Nephron progenitor cell (in vitro differentiated cells): ENCODE measurements at places on chromosomes 12 and 14.

DNA sequence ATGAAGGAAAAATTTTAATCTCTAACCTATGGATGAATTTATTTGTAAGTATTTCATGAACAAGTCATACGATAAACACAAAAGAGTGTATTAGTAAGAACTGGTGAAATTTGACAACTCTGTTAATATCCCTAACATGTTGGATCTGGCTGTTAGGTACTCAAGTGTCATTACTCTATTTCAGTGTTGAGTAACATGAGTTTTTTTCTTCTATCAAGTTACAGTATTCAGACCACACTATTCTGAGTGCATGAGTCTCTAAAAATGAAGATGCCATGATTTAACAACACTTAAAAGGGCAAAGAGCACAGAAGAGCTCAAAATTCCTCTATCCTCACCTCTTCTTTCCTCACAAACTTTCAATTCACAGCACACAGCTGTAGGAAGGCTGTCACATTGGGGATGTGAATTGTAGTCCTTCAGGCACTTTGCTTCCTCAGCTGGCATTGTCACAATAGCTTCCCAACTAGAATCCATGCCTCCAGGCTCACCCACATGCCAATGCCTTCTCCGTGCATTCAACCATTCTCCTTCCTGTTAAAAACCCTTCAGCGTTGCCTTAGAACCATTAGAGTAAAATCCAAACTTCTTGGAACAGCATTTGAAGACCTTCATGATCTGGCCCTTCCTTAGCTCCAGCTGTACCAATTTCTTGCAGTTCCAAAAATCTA, 73.7 kb upstream of the DBX2 start:
- no peak for DNase-seq
- H3K36me3 ChIP-seq = no peaks in the 10 kb centered on the region
- H3K27me3 ChIP-seq = peaks cover 3% of the 10 kb centered on the region
- H3K4me3 ChIP-seq = no peak overlapping the region

DNA sequence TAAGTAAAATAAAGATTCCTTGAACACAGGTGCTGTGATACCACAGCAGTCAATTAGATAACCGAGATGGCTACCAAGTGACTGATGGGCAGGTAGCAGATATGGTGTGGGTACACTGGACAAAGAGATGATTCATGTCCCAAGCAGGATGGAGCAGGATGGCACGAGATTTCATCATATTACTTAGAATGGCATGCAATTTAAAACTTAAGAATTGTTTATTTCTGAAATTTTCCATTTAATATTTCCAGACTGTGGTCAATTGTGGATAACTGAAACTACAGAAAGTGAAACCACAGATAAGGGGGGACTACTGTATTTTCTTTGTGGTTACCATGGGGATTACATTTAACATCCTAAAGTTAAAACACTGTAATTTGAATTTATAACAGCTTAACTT, 7.5 kb upstream of the ZFP36L1 start:
- H3K36me3 ChIP-seq = peaks cover 55% of the 10 kb centered on the region
- H3K4me3 ChIP-seq = no peak overlapping the region
- no peak for DNase-seq
- no peak overlapping the region for H3K27ac ChIP-seq

- no peaks in the 10 kb centered on the region for H3K4me1 ChIP-seq
These were observed 208.6 kb upstream of the TMTC1 start for GRCh38 chr12:29992366-29992765.

DNA sequence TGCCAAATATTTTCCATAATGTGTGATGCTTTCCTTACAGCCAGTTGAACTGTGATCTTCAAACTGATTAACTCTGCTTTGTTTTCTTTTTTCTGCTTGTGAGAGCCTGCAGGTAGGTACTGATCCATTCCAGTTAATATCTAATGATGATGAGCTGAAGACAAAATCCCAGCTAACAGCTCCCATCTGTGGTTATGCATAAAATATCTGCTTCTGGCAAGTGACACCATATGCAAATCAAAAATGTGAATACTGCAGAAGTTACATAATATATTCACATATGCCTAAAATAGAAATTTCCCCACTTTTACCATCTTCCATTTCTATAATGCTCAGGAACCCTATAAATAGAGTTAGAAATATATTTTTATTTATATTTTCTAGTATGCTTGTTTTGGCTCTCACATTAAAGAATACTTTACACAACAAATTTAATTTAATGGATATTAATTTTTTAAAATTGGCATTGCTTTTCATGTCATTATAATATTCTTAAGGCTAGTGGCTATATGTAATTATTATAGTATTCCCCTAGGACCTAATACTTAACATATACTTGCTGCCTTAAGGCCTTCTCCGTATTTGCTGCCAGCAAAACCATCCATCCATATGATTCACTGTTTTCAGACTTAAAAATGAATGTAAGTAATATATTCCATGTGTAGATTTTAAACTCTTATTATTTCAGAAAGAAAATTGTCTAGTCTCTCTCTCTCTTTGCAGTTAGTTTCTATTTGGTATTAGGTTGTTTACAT, 83.8 kb downstream of the CCER1 start:
- no peak overlapping the region for H3K27ac ChIP-seq
- H3K4me1 ChIP-seq = no peaks in the 10 kb centered on the region
- H3K4me3 ChIP-seq = no peak overlapping the region
- peaks cover 3% of the 10 kb centered on the region for H3K27me3 ChIP-seq
- no peaks in the 10 kb centered on the region for H3K36me3 ChIP-seq

DNA sequence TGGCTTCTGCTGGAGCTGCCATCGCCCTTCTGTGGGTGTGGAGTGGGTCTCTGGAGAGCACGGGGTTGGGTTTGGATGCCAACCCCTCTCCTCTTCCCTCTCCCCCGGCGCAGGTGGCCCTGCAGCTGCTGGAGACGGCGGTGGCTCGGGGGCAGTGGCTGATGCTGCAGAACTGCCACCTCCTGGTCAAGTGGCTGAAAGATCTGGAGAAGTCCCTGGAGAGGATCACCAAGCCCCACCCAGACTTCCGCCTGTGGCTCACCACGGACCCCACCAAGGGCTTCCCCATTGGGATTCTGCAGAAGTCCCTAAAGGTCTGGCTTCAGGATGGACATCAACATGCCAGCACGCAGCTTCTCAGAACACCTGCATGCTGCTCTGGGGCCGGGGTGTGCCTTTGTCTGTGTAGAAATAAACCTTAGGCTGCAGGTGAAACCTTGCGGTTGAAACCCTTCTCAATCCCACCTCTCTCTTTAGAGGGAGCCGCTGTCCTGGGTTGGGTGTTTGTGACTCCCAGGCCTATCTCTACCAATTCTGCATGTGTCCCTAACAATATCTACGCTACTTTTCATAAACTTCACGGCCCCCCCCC, 44.3 kb downstream of the CCDC92 start:
- no peak overlapping the region for H3K4me3 ChIP-seq
- peaks cover 22% of the 10 kb centered on the region for H3K27me3 ChIP-seq
- H3K4me1 ChIP-seq = peaks cover 10% of the 10 kb centered on the region
- no peak overlapping the region for H3K27ac ChIP-seq
- H3K36me3 ChIP-seq = peaks cover 16% of the 10 kb centered on the region

- H3K36me3 ChIP-seq = no peaks in the 10 kb centered on the region
- peaks cover 7% of the 10 kb centered on the region for H3K4me1 ChIP-seq
- H3K27ac ChIP-seq = no peak overlapping the region
- DNase-seq = no peak
- no peak overlapping the region for H3K4me3 ChIP-seq
- peaks cover 21% of the 10 kb centered on the region for H3K27me3 ChIP-seq
These were observed 397.4 kb upstream of the OR4E1 start for GRCh38 chr14:22071006-22071405.

GRCh38 chr14:77024171-77024691, 4.3 kb downstream of the IRF2BPL start:
- peak overlapping the region; percentile 84 for H3K4me3 ChIP-seq
- DNase-seq = peak; percentile 57
- peak overlapping the region; percentile 23 for H3K27ac ChIP-seq
- H3K27me3 ChIP-seq = peaks cover 12% of the 10 kb centered on the region
- peaks cover 49% of the 10 kb centered on the region for H3K4me1 ChIP-seq

- H3K27ac ChIP-seq = no peak overlapping the region
- peak; percentile 56 for DNase-seq
- H3K27me3 ChIP-seq = peaks cover 59% of the 10 kb centered on the region
These were observed 10.6 kb upstream of the DNAL1 start for GRCh38 chr14:73634011-73634833.

DNA sequence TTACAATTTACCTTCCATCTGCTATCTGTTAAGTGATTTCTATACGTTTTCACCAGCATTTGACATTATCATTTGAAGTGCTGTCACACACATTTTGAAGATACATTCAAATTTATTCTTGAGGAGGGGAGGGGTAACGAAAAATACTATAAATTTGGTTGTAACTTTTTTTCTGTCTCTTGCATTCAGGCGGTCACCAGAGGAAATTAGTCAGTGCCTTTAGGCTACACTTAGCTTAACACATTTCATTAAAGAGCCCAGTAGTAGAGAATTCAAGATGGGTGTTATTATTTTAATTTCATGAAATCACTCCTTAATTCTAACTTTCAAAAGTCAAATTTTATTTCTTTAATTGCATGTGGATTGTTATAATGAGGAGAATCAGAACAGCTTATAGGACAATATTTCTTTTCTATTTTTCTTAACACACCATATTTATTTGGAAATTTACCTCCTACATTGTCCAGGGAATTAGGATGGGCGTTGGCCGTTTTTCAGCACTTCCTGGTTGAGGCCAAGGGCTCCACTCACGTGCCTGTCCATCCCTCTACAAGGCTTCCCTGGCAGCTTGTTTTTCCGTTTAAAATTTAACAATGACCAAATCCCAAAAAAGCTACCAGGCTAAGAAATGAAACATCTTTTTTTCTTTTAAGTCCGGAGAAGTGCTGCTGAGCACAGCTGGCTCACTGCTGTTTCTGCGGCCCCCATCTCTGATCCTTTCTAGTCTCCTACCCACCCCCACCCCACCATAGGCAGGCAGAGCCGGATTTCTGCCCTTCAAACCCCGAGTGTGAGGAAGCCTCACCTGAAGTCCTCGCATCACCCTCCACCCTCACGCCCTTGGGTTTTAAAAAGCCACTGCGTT, 1.1 kb upstream of the FAR2 start:
- peaks cover 34% of the 10 kb centered on the region for H3K27me3 ChIP-seq
- no peak for DNase-seq
- no peaks in the 10 kb centered on the region for H3K36me3 ChIP-seq
- H3K4me1 ChIP-seq = peaks cover 19% of the 10 kb centered on the region

- H3K27ac ChIP-seq = peak overlapping the region; percentile 93
- peak overlapping the region; percentile 90 for H3K4me3 ChIP-seq
- peaks cover 87% of the 10 kb centered on the region for H3K4me1 ChIP-seq
These were observed 2.3 kb upstream of the GPR162 start for GRCh38 chr12:6819106-6820030.

GRCh38 chr12:19614601-19615383, 175.5 kb downstream of the AEBP2 start:
- no peaks in the 10 kb centered on the region for H3K27me3 ChIP-seq
- H3K4me3 ChIP-seq = no peak overlapping the region
- H3K27ac ChIP-seq = no peak overlapping the region
- no peaks in the 10 kb centered on the region for H3K4me1 ChIP-seq

DNA sequence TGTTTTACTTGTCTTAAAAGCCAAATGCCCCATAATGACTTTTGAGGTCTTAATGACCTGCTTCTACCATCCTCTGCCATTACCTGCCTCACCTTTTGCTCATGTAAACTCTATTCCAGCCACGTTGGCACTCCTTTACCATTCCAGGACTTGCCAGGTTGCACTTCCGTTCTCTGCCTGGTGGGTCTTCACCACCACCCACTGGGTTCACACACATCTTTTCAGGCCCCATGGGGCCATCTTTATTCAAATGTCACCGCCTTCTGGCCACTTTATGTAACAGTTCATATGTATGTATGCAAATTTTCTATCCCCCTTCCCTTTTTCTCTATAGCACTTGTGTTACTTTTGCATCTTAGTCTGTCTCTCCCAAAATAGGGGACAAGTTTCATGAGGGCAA, 57.7 kb downstream of the ATP2A2 start:
- H3K27me3 ChIP-seq = no peaks in the 10 kb centered on the region
- peak overlapping the region; percentile 34 for H3K27ac ChIP-seq
- H3K4me3 ChIP-seq = no peak overlapping the region
- no peaks in the 10 kb centered on the region for H3K4me1 ChIP-seq
- no peak for DNase-seq

GRCh38 chr14:58876608-58877007, 238.8 kb downstream of the DACT1 start:
- peaks cover 19% of the 10 kb centered on the region for H3K27me3 ChIP-seq
- H3K27ac ChIP-seq = no peak overlapping the region
- H3K4me1 ChIP-seq = peaks cover 35% of the 10 kb centered on the region
- DNase-seq = no peak
- H3K36me3 ChIP-seq = no peaks in the 10 kb centered on the region

DNA sequence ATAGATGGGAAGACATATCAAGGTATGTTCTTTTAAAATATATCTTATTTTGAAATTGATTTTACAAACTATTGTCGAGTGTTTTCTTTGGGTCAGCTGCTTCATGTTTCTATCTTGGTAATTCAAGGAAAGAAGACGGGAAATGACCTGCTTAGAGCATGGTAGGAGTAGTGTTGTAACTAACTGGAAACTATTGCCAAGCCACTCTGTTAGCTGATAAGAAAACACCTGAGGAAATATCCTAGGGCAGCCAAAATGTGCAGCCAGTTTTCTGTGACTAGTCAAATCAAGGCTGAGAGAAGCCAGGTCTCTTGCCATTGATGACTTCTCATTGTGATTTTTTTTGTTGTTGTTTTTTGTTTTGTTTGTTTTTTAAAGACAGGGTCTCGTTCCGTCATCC, 30.2 kb downstream of the METAP2 start:
- H3K27me3 ChIP-seq = no peaks in the 10 kb centered on the region
- no peak for DNase-seq
- no peaks in the 10 kb centered on the region for H3K4me1 ChIP-seq

DNA sequence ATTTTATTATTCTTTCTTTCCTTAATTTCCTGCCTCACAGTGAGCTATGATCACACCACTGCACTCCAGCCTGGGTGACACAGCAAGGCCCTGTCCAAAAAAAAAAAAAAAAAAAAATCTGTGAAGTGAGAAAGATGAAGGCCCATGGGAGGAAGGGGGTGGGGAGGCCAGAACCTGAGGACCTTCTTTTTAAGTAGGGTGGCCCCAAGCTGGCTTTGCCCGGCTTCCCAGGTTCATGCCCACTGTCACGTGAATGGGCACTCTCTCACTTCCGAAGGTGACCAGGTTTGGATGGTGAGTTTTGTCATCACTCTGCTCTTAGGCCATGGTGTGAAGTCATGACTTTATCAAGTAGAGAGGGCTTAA, 82.3 kb downstream of the TNFAIP2 start:
- no peak overlapping the region for H3K4me3 ChIP-seq
- H3K36me3 ChIP-seq = peaks cover 18% of the 10 kb centered on the region
- H3K4me1 ChIP-seq = peaks cover 20% of the 10 kb centered on the region
- peaks cover 50% of the 10 kb centered on the region for H3K27me3 ChIP-seq

DNA sequence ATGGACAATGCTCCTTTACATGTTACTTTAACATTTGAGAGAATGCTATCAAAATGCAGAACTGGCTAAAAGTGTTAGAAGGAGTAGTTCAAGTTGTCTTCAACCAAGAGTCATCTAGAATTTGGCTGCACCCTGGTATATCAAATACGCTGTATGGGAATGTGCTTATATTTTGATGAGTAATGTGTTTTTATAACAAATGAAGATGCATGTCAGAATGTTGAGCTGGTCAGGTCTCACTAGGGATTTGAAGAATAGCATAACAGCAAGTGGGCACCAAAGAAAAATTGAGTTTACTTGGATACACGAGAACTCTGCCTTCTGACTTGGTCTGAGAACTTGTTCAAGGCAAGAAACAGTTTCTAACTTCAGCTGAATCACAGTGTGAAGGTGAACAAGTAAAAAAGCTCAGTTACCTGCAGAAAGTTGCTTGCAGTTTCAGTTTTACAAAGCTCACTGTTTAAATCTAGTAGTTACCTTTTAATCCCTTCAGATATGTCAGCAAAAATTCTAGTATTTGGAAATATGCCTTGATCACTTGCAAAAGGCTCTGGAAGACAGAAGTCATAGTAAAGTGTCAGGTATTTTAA, 82.3 kb downstream of the PDE3A start:
- peaks cover 7% of the 10 kb centered on the region for H3K4me1 ChIP-seq
- DNase-seq = no peak
- no peaks in the 10 kb centered on the region for H3K36me3 ChIP-seq
- peaks cover 3% of the 10 kb centered on the region for H3K27me3 ChIP-seq
- H3K27ac ChIP-seq = no peak overlapping the region
